ENCODE measurements at places on chromosomes 12 and 14.

DNA sequence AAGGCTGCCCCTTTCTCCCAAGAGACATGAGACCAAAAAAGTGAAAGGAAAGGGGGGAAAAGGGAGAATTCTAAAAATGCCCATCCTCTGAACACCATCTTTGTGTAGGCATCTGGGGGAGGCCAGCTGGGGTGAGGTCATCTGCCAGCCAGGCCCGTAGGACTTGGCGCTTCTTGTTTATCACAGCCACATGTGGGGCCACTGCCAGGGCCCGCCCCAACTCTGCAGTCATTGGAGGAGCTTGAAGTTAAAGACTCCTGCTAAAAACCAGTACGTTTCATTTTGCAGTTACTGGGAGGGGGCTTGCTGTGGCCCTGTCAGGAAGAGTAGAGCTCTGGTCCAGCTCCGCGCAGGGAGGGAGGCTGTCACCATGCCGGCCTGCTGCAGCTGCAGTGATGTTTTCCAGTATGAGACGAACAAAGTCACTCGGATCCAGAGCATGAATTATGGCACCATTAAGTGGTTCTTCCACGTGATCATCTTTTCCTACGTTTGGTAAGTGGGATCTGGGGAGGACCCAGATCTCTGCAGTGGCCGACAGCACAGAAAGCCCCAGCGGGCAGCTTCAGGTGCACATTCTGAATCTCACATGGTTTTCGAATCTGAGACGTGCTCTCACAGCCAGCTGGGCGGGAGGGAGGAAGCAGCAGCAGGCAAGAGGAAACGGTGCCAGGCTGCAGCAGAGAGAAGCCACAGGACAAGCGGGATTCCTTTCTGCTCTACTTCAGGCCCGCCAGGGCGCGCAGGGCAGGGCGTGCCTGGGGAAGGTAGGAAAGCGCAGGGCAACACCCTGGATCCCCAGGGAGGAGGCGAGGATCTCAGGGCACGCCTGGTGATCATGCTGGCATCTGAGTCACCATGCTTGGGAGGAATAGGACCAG is at the start of gene P2RX7:
Gene P2RX7, plus strand, starts transcription at position 276 of the 881 bp plus-strand sequence. Its CDS starts 95 bp downstream, at position 371.
- DNase-seq = peak; percentile 26

- no peak for DNase-seq
Measured at GRCh38 chr12:116629480-116629879, 70.3 kb downstream of the MAP1LC3B2 start.

- DNase-seq = peak; percentile 56
Measured at GRCh38 chr12:80838708-80839107, 99.0 kb downstream of the LIN7A start.

- DNase-seq = no peak
Measured at GRCh38 chr12:17609153-17609552, 480.8 kb downstream of the RERGL start.

- DNase-seq = peak; percentile 66
Measured at GRCh38 chr12:124713041-124713435, 145.6 kb upstream of the NCOR2 start.

- DNase-seq = no peak
Measured at GRCh38 chr12:50733706-50734105, 30.2 kb upstream of the ATF1 start.

DNA sequence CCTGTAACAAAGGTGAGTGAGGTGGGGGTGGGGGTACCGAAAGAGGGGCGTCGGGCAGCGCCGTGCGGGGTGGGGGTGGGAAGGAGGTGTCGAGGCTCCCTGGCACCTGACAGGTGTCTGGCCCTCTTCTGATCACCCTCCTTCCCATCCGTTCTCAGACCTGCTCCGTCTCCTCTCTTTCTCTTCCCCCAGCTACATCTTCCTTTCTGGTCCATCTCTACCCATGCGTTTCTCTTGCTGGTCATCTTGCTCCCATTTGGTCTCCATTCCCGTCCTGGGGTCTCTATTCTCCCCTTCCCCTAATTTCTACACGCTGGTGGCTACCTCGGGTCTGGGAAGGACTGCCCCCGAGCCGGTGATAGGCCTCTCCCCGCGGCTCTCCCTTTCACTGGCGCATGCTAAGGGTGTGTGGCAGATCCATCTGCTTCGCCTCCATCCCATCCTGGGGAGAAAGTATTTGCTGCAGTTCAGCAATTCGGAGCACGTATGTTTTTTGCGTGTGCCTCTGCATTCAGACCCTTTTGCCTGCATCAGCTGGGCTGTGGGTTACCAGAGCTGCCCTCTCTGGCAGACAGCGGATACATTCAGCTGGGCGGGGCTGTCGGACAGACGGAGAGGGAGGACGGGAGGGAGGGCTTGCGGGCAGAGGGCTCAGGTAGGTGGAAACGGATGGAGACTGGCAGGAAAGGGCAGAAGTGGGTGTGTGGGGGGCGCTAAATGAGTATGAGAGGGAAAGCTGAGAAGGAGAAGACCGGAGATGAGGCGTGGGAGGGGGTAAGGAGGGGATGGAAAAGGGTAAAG is 730 bp downstream of the CLSTN3 start:
- DNase-seq = peak; percentile 39

DNA sequence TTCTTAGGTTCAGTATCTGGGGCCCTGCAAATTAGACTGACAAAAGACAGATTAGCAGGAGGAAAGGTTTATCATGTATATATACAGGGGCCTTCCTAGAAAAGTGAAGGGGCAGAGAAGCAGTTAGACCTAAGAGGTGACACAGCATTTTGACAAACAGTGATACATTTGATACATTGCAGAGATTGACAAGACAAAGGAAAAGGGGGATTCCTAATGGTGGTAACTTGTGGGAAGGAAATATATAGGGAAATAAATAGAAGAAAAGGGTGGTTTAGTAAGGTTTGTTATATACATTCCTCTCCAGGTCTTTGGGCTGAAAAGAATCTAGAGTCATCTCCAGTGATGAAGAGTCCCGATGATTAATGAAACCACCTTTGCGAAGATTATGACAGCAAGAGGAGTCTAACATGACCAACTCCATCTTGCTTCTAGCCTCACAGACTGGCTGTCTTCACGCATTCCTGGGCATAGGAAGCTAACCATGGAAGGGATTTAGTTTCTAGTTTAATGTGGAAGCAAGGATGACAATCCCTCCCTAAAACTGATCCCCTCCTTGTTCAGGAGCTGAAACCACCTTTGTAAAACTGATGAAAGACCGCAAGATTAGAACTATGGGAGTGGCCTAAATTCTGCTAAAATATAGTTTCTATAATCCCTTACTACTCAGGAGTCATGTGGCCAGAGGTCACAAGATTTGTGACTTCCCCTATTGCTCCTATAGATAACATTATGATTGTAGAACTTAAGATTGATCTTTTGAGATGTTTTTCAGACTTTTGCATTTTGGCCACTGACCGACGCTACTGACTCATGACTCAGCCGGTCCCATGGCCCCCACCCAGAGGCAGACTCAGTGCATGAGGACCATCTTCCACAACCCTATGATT is 31.1 kb upstream of the CPM start:
- no peak for DNase-seq

- DNase-seq = no peak
Measured at GRCh38 chr12:115320967-115321366, 637.0 kb upstream of the TBX3 start.

- DNase-seq = no peak
Measured at GRCh38 chr12:80031229-80031628, 68.1 kb upstream of the OTOGL start.

- DNase-seq = peak; percentile 94
Measured at GRCh38 chr14:54312166-54312801, 84.5 kb upstream of the CDKN3 start.

DNA sequence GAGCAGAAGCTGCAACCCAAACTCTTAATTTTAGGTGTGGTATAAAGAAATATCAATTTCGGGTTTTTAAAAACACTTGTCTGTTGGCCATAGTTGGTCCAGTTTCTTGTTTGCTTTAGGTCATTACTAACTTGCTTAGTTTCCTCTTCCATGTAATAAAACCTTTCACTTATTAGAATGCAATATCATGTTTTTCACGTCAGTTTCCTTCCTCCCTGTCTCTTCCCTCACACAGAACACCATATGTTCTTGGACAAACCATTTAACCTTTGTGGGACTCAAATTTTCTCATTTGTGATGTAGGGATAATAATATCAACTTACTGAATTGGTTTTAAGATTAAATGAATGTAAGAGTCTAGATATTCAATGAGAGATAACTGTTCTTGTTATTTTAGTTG is 22.9 kb downstream of the PMCH start:
- DNase-seq = no peak
